ENCODE measurements at places on chromosomes 2 and 18. TPM values are rescaled to one million over a fixed set of nuclear protein-coding genes. Genes with fewer than 3 reads are reported as not detected.

Gene PTGR3
- 37.9 TPM for total RNA-seq

Gene IGFBP2
- not detected for total RNA-seq

Gene CDCA7
- total RNA-seq: 9.1 TPM

Gene OSBPL6
- total RNA-seq: 5.2 TPM

DNA sequence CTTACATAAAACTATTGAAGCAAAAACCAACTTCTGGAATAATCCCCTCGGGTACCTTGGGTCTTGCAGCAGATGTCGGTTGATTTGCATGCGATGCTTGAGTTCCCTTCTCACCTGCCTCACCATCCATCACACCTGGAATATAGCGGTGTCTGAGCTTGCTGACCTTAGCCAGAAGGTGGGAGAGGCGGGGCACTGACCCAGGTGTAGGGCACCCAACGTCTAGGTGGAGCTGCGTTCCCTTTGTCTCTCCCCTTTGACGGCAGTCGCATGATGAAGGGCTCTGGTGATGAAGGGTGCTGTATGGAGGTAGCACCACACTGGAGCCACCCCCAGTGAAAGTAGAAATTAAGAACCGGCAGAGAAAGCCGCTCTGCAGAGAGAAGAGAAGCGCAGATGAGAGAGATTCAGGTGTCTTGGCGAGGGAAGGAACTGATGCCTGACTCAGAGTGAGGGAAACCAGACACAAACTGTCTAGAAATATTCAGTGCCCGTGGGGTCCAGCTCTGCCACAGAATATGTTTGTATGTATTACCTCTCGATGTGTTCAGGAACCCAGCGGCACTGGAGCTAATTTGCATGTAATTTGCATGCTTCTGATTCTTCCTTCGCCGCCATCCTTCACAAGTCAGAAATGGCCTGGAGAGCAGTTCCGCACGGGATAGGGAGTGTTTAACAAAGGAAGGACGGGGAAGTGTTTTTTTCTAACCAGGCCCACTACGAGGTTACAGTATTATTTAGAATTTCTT, 19.4 kb upstream of the MBP start:
- H3K27me3 ChIP-seq: peaks cover 16% of the 10 kb centered on the region
- peaks cover 7% of the 10 kb centered on the region for H3K4me1 ChIP-seq
- DNase-seq: no peak
- no peak overlapping the region for H3K27ac ChIP-seq

DNA sequence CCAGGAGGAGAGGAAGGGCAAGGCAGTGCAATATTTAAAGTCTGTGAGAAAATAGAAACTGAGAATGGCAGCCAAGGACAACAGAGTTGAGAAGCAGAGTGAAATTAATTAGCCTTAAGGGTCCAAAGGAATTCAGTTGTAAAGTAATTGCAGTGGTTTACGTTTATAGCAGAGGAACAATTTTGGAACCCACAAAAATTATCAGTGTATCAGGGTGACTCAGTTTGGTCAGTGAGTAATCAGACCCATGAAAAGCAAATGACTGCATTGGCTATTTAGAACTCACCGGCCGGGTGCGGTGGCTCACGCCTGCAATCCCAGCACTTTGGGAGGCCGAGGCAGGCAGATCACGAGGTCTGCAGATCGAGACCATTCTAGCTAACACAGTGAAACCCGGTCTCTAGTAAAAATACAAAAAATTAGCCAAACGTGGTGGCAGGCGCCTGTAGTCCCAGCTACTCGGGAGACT, 245.8 kb upstream of the SLC39A10 start:
- peak overlapping the region; percentile 86 for H3K27ac ChIP-seq
- peak overlapping the region; percentile 57 for H3K4me3 ChIP-seq

DNA sequence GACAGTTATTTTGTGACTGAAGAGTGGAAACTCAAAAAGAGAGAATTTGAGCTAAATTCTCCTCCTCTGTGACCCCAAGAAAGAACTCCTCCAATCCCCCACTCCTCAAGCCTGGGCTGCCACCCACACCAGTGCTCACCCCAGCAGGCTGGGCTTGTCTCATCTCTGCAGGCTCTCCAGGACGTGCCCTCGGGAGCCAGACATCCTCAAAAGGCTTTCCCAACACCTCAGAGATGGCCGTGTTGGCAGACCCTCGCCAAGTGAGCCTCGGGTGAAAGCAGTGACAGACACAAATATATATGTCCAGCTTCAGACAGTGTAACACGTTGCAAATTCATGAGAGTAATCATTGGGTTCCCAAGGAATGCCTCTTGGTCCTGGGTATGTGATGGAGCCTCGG, 377.7 kb upstream of the SALL3 start:
- DNase-seq: no peak
- no peak overlapping the region for H3K27ac ChIP-seq
- no peaks in the 10 kb centered on the region for H3K27me3 ChIP-seq
- peaks cover 8% of the 10 kb centered on the region for H3K36me3 ChIP-seq
- no peaks in the 10 kb centered on the region for H3K4me1 ChIP-seq

GRCh38 chr2:74373221-74373676, 6.9 kb downstream of the DCTN1 start:
- H3K4me3 ChIP-seq: no peak overlapping the region
- H3K27ac ChIP-seq: no peak overlapping the region
- H3K36me3 ChIP-seq: peaks cover 23% of the 10 kb centered on the region
- no peak for DNase-seq

- H3K4me1 ChIP-seq: no peaks in the 10 kb centered on the region
- H3K36me3 ChIP-seq: no peaks in the 10 kb centered on the region
- H3K4me3 ChIP-seq: no peak overlapping the region
- H3K27ac ChIP-seq: no peak overlapping the region
Observed at GRCh38 chr2:38892819-38893218, 3.1 kb downstream of the ARHGEF33 start.

DNA sequence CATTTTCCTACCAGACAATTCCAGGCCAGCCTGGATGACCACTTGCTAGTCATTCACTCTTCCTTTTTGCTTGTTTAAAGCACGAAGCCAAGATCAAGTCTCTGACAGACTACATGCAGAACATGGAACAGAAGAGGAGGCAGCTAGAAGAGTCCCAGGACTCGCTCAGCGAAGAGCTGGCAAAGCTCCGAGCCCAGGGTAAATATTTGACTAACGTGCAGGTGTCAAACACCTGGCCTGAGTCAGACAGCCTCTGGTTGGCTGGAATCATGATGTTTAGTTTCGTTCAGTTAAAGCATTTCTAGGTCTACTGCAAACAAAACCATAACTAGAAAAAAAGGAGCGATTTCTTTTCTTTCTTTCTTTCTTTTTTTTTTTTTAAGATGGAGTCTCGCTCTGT, 44.2 kb upstream of the LYPD6B start:
- H3K4me3 ChIP-seq: no peak overlapping the region
- no peak for DNase-seq
- peaks cover 4% of the 10 kb centered on the region for H3K27me3 ChIP-seq
- H3K27ac ChIP-seq: no peak overlapping the region
- H3K4me1 ChIP-seq: peaks cover 8% of the 10 kb centered on the region

DNA sequence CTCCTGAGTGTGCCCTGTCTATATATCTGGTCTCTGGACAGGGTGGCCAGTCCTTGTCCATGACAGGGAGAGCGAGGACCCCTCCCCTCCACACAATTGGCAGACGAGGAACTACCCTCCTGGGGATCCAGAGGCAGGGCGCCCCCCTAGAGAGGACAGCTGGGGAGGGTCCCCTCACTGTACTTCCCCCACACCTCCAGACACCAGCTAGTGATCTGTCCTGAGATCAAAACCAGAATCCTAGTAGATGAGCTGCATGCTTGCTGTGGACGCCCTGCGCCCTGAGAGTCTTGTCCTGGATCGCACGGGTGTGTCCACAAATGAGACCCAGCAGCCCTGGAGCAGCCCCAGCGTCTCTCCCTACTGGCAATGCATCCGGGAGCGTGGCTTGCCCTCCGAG, 83.4 kb upstream of the PXDN start:
- no peak for DNase-seq
- no peak overlapping the region for H3K4me3 ChIP-seq
- H3K4me1 ChIP-seq: peaks cover 15% of the 10 kb centered on the region
- no peaks in the 10 kb centered on the region for H3K36me3 ChIP-seq

- peaks cover 5% of the 10 kb centered on the region for H3K27me3 ChIP-seq
- peaks cover 20% of the 10 kb centered on the region for H3K4me1 ChIP-seq
- no peak overlapping the region for H3K27ac ChIP-seq
Observed at GRCh38 chr2:212618636-212619035, 80.0 kb upstream of the ERBB4 start.

- no peak overlapping the region for H3K4me3 ChIP-seq
- DNase-seq: no peak
- peaks cover 2% of the 10 kb centered on the region for H3K27me3 ChIP-seq
- H3K27ac ChIP-seq: no peak overlapping the region
- H3K36me3 ChIP-seq: no peaks in the 10 kb centered on the region
- H3K4me1 ChIP-seq: no peaks in the 10 kb centered on the region
Observed at GRCh38 chr2:858646-859045, 92.0 kb upstream of the SNTG2 start.

GRCh38 chr2:205902041-205902899, 183.7 kb downstream of the INO80D start:
- H3K4me3 ChIP-seq: peak overlapping the region; percentile 57
- DNase-seq: peak; percentile 38
- H3K27ac ChIP-seq: no peak overlapping the region
- H3K27me3 ChIP-seq: peaks cover 24% of the 10 kb centered on the region
- peaks cover 3% of the 10 kb centered on the region for H3K36me3 ChIP-seq
- H3K4me1 ChIP-seq: peaks cover 8% of the 10 kb centered on the region

DNA sequence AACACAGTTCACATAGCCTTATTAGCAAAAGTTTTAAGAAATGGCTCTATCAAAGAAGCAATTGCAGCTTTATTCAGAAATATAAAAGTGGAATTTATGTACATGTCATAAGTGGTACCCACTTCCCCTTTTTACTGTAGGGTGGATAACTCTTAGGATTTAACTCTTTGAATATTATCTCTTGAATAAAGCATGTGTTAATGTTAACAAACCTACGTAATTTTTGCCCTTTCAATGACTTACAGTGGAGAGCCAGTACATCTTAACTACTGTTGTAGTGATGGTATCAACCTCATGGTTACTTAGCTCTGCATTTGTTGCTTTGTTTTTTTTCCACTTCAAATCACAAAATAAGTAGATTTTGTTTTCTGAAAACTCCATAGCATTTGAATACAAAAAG, 8.8 kb downstream of the NABP1 start:
- H3K27me3 ChIP-seq: no peaks in the 10 kb centered on the region
- peak overlapping the region; percentile 72 for H3K27ac ChIP-seq
- peak overlapping the region; percentile 69 for H3K4me3 ChIP-seq
- peaks cover 73% of the 10 kb centered on the region for H3K36me3 ChIP-seq
- DNase-seq: no peak
- H3K4me1 ChIP-seq: peaks cover 100% of the 10 kb centered on the region

DNA sequence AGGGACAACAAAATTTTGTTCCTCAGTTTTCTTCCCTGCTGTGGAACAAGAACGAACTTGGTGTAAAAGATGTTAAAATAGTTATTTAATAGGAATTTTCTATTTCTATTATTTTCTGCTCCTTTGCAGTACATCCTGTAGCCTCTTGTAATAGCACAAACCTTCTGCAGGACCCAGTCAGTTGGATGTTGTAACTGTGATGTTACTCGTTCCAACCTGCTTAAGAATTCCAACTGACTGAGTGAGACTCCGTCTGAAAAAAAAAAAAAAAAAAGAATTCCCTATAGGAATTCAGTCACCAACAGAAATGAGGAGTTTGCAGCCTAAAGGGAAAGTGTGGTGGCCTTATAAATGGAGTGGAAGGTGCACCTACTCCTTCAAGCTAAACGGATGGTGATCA, 46.4 kb upstream of the CDH20 start:
- no peaks in the 10 kb centered on the region for H3K4me1 ChIP-seq
- H3K27ac ChIP-seq: no peak overlapping the region
- no peak for DNase-seq
- no peaks in the 10 kb centered on the region for H3K27me3 ChIP-seq
- H3K4me3 ChIP-seq: no peak overlapping the region
- no peaks in the 10 kb centered on the region for H3K36me3 ChIP-seq

DNA sequence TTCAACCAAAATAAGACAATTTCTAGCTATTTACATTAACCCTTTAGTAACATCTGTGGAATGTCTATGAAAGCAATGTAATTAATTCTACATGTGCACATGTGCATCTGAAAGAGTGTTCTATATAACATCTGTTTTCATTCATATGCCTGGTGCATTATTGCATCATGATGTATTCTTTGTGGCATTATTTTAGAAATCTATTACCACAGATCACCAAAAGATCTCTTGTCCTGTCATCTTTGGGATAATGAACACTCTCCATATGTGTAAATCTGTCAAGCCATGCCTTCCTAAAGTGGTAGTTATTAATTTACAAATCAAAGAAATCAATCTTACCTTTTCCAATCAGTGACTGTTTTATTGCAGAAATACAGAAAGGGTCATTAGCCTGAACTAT, 86.9 kb downstream of the TRIB2 start:
- no peak for DNase-seq
- peaks cover 47% of the 10 kb centered on the region for H3K4me1 ChIP-seq
- peaks cover 19% of the 10 kb centered on the region for H3K36me3 ChIP-seq
- no peak overlapping the region for H3K4me3 ChIP-seq

DNA sequence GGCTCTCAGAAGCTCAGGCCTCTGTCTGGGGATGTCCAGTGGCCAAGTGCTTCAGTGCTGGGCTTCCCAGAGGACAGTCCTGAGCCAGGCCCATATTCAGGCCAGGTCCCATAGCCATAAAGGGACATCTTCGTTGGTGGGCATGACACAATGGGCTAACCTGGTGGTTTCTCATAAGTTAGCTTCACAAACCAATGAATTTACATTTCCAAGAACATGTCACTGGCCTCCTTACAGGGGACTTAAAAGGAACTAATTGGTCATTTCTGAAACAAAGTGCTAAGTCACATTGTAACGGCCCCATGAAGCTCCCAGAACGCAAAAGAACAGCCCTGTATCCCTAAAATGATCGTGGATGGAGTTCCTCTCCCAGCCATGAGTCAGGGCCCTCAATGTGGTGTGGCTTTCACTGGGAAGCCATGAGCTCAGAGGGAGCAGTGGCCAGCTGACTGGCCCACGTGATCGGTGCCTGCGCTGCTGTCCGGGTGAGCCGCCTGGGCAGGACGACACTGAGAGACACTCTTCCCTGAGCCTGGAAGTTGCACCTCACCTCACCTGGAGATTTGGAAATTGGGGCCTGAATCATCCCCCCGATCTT, 163.7 kb upstream of the APCDD1 start:
- H3K27me3 ChIP-seq: peaks cover 11% of the 10 kb centered on the region
- H3K27ac ChIP-seq: peak overlapping the region; percentile 30
- H3K4me1 ChIP-seq: peaks cover 6% of the 10 kb centered on the region
